ENCODE measurements at places on chromosomes 11 and 22.

GRCh38 chr22:21726650-21727049 is 8.9 kb downstream of the YPEL1 start:
- peak; percentile 51 for DNase-seq

- no peak for DNase-seq
Observed at GRCh38 chr11:56842814-56843794, 94.6 kb upstream of the OR9G4 start.

GRCh38 chr11:405954-406795 is 8.6 kb downstream of the SIGIRR start:
- no peak for DNase-seq

DNA sequence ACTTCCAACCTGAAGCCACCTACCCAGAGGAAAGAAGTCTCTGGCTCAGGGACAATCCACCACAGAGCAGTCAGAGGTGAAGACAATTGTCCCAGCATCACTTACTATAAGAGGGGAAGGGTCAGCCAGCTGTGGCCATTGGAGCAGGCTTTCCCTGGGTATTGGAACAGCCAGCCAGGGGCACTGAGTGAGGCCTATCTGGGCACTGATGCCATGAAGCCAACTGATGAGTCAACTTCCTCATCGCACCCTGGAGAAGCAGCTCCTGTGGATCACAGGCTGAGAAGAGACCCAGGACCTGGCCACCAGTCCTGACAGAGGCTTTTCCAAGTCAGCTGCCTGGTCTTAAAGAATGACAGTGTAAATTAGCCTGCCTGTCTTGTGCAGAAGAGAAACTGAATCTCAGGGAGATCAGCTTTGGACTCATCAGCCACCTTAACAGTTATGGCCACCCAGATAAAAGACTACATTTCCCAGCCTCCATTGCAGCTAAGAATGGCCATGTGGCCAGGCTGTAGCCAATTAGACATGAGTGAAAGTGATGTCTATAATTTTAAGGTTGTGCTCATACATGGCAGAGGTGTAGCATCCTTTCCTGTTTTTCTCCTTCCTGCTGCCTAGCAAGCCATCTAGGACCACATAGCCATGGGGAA is 19.0 kb downstream of the CHST1 start:
- no peak for DNase-seq

- DNase-seq, result peak; percentile 54
Observed at GRCh38 chr11:12677131-12677530, 2.9 kb downstream of the TEAD1 start.
